ENCODE measurements at places on chromosomes 2 and 18.

- DNase-seq: no peak
Observed at GRCh38 chr2:231041061-231041689, 3.9 kb downstream of the C2orf72 start.

- no peak for DNase-seq
Observed at GRCh38 chr18:79326413-79327198, 69.1 kb upstream of the NFATC1 start.

DNA sequence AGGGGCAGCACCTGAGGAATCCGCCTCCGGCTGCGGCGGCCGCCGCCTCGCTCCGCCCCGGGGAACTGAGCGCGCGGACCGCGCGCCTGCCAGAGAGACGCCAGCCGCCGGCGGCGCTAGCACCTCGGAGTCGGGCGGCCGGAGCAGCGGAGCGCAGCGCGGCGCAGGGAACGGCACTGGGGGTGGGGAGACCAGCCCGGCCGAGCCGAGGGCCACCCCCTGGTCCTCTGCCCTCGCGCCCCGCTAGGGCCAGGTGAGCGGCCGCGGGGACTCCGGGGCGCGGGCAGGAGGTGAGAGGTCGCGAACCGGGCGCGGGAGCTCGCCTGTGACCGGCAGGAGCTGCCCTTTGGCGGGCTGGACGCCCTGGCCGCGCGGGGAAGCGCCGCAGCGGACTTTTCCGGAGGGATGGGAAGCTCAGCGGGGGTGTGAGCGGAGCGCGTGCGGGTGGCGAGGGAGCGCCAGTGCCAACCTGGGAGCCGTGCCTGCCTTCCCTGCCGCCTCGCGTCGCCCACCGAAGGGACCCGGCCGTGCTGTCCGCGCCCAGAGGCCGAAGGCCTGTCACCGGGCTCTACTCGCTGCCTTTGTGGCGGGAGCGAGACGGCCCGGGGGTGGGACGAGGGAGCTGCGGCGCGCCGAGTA is at the start of gene GREB1L:
Gene GREB1L (plus strand): TSS at position 92 of the 639 bp plus-strand sequence. CDS start 141,287 bp downstream, outside the sequence.
- DNase-seq: no peak

DNA sequence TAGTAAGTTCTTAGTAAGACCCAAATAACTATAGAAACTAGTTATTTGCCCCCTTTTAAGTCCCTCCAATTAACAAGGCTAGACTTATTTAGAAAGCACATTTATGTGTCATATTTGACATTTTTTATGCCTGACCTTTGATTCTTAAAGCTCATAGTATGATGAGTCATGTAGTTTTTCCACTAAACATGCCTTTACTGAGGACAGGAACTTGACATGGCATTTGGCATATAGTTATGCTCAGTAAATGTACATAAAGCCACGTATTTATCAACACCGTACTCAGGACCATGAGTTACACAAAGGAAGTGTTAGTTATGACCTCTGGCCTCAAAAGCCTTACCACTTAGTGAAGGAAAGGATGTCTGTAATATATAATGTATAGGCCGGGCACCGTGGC is 78.9 kb downstream of the GNAL start:
- no peak for DNase-seq

DNA sequence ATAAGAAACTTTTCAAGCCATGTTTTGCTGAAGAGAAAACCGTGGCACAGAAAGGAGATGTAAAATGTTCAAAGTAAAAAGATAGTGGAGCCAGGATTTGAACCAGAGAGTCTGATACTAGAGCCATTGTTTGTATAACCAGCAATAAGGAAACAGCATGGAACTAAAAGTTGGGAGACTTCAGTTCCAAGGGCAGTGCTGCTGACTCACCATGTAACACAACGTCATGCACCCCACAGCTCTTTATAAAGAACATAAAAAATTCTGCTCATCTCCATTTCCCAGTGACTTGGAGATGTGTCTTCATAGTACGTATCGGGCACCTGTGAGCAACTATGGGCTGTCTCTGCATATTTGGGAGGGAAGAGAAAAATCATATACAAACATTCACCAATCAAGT is 353.0 kb upstream of the PIK3C3 start:
- no peak for DNase-seq

DNA sequence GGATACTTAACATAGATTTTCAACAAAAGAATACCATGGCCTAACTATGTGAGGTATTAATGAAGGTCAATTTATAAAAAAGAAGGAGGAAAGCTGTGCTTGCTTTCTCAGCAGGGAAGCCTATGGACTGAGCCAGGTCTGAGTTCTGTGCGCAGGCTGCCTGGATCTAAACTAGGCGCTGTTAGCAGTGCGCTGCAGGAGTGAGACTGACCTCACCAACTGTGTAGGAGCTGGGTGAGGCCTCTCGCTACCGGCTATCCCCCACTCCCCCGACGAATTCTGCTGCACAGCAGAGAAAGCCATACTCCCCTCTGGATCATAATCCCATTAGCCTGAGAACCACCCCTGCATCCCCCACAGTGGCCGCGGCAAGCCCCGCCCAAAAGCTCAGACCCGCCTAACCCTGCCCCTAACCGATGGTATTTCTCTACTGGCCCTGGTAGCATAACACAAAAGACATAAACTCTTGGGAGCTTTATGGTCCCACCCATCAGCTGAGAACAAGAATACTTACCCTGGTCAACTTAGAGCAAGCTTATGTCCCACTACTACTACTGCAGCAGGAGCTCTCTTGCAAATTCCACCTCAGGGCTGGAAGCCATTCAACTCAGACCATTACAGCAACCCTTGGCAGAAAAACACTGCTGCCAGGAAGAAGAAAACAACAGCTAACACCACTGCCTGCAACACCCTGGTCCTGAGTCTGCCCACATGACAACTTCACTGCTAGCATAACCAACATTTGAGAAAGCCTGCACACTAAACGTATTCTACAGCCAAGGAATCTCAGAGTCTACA is 28.0 kb downstream of the SULT1C2 start:
- no peak for DNase-seq

GRCh38 chr2:158313734-158314133 is 142.8 kb downstream of the CCDC148 start:
- no peak for DNase-seq

DNA sequence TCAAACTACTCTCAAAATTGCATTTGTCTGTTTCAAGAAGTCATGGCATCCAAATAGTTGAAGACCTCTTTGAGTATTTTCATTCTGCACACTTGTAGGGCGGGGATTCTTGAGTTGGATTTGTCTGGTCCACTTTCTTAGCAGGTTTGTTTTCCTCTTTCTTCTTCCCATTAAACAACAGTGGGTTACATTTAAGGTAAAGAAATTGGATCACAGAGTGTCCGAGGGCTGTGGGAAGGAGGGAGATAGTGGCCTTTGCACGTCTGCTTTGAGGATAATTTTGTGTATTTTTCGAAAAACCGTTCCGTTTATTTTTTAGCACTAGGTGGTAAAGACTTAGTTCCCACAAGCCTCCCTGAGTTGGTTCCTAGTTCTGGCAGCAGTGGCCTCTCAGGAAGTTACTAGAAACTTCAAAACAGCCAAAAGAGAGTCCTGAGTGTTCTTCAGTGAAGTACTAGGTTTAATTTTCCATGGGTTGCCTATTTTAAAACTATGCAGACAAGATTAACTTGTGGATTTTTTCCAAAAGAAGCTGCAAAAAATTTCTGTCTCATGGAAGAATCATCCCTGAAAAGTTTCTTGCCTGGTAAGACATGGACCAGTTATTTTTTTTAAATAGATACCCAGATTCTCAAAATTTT is 107.9 kb downstream of the CDC42EP3 start:
- DNase-seq: no peak

- DNase-seq: peak; percentile 29
Observed at GRCh38 chr2:135657806-135658582, 83.7 kb upstream of the UBXN4 start.

DNA sequence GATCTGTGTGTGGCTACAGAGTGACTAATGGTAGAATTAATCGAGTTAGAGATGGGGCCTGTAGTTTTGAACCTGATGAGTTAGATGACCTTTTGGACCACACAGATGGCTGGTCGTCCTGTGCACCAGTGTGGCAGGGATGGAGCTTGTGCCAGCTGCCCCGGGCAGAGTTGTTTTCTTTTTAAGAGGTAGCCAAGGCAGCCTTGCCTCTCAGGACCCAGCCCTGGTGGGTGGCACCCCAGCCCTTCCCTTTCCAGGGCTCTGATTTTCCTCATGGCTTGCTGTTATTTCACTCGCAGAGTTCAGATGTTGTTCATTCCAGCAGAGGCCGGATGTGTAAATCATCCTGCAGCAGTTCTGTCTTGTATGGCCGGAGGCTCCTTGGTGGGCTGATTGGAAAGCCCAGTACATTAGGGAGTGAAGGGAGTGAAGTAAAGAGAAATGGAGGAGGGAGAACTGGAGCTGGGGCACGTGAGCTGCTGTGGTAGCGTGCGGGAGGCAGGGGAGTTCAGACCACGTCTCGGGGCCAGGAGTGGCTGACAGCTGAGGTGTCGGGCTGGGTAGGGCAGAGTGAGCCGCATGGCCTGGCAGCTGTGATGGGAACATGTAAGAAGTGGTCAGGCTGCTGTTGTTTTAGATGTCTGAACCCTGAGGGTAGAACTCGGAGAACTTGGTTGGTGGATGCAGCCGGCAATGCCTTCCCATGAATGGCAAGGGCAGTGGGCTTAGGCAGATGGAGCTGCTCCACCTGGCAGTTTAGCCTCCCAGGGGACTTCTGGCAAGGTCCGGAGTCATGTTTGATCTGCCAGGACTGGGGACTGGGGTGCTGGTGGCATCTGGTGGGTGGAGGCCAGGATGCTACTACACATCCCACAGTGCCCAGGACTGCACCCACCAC is 28.8 kb downstream of the ASAP2 start:
- no peak for DNase-seq

- DNase-seq: no peak
Observed at GRCh38 chr2:174180165-174180724, 68.1 kb downstream of the OLA1 start.

DNA sequence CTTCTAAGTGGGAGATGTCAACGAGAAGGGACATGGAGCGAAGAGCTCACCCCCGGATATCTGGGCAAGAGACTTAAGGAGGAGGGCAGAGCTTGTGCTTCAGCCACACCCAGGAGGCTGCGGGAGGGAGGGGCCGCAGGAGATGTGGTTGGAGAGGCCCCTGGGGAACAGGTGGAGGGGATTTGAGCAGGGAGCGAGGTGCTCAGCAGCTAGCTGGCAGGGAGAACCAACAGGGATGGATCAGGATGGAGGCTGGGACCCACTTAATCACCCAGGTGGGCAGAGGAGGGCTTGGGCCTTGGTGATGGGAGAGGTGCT is 78.3 kb downstream of the MBP start:
- no peak for DNase-seq

DNA sequence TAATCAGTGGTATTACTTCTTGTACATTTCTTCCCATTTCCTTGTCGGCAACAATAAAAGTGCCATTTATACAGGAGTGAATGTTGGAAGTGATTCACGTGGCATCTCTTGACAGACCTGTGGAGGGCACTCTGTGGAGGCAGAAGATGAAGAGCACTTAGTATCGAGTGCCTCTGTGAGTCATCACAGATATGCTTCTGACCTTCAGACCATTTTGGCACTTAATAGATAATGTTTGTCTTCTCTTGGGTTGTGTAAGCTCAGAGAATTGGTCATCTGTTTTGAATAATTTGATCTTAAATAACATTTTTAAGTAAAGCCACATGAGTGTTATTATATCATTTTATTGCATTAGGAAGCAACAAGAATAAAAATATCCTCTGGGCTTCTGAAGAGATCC is 305.5 kb downstream of the PTPRM start:
- DNase-seq: no peak

- no peak for DNase-seq
Observed at GRCh38 chr2:212556296-212556695, 17.7 kb upstream of the ERBB4 start.

GRCh38 chr2:155643056-155643775 is 689.3 kb downstream of the NR4A2 start:
- no peak for DNase-seq

DNA sequence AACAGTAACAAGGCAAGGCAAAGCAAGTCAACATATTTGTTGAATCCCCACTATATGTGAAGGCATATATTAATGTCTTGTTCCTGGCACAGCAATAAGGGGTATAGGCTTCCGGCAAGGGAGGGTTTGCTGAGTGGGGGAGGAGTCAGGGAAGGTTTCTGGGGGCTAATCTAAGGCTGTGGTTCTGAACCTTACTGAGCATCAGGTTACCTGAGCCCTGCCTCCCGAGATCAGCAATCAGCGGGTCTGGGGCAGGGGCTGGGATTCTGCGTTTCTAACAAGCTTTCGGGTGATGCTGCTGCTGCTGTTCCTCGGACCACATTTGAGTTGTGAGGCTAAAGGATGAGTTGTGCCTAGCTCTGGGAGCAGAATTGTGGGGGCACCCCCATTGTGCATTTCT is 401.7 kb upstream of the SPRED2 start:
- no peak for DNase-seq

DNA sequence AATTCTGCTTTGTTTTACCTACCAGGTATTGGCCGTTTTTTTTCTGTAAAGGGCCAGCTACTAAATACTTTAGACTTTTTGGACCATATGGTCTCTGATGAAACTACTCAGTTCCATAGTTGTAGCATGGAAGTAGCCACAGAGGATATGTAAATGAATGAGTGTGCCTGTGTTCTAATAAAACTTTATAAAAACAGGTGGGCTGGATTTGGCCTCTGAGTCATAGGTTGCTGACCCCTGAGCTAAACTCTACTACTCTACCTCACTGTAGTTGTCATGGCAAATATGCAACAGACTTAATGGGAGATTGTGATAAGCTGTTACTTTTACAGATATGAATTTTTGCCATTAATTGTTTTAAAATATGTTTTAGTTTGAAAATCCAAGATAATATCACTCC is 19.7 kb downstream of the CLIP4 start:
- no peak for DNase-seq

GRCh38 chr2:36245651-36246050 is 109.9 kb upstream of the CRIM1 start:
- DNase-seq: no peak

DNA sequence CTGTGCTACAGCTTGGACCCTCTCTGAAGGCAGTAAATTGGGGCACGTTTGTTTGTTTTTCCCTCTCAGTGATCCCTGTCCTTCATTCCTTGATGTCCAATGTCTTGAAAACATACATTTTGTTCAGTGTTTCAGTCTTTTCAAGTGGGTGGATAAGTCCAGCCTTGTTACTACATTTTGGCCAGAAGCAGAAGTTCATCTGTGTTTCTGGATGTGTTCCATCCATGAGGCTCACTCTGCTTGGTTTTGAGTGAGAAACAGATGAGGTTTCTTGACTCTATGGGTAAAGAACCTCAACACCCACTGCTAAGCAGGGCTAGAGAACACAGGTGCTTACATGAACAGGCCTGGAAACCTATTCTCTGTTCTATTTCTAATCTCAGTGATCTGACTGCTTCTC is 74.5 kb upstream of the RFX8 start:
- DNase-seq: no peak

GRCh38 chr18:48798334-48799245 is 152.2 kb downstream of the SMAD7 start:
- DNase-seq: peak; percentile 1

GRCh38 chr2:136183097-136183496 is 65.1 kb upstream of the CXCR4 start:
- no peak for DNase-seq
